ENCODE measurements at places on chromosomes 3 and 15. TPM values are rescaled to one million over a fixed set of nuclear protein-coding genes. Genes with fewer than 3 reads are reported as not detected.

The TRAIP gene
- 21.5 TPM for total RNA-seq

DNA sequence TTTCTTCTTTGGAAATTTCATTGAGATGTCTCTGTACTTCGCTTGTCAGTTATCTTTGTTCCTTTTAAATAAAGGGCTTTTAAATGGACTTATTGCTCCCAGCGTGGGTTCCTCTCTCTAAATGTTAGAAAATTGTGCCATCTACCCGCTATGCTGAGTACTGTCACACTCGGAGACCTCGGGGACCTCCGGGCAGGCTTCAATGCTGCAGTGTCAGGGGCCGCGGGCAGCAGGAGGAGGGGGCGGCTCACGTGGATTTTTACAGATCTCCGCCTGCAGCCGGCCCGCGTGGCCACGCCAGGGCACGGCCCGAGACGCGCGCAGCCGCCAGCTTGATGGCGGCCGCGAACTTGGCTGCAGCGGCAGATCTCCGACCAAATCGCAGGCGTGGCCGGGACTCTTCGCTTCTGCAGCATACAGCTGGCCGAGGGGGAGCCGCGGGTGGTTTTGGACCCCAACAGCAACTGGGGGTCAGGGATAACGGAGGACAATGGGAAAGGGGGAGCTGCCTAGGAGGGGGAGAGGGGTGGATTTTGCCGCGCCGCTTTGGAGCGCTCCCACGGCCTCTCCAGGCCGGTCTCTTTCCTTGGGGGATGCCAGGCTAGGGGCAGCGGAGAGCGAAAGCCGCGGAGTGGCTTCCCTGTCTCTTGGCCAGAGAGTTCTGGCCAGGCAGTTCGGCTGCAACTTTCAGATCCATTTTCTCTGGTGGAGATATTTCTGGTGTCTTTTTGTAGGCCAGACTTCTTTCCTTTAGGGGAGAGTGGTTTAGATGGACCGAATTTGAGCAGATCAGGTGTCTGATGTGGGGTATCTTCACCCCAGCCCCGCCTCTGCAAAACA is 15.3 kb downstream of the NR2F2 start:
- DNase-seq, result peak; percentile 27

- no peak for DNase-seq
Observed at GRCh38 chr3:188383748-188384147, 229.8 kb downstream of the LPP start.

DNA sequence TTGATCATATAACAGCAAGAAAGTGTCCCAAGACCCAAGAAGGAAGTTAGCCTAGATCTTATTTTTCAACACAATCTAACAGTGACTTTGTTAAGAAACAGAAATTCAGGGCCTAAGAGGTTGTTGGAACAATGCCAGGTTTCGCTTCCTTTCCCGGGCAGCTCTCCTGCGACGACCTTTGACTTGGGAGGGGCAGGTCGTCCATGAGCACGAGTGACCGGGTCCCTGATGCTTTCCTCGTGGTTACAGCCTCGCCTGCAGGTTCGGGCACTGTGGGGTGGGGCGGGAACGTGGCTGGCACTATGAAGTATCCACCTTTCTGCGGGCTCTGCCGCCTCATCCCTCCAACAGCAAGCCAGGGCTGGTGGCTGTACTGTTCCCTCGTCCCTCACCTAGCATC is 90.1 kb upstream of the RGMA start:
- no peak for DNase-seq

- peak; percentile 59 for DNase-seq
Observed at GRCh38 chr15:59687836-59688235, 1.3 kb downstream of the BNIP2 start.

GRCh38 chr3:46666453-46666845 is 27.0 kb downstream of the ALS2CL start:
- DNase-seq, result no peak

DNA sequence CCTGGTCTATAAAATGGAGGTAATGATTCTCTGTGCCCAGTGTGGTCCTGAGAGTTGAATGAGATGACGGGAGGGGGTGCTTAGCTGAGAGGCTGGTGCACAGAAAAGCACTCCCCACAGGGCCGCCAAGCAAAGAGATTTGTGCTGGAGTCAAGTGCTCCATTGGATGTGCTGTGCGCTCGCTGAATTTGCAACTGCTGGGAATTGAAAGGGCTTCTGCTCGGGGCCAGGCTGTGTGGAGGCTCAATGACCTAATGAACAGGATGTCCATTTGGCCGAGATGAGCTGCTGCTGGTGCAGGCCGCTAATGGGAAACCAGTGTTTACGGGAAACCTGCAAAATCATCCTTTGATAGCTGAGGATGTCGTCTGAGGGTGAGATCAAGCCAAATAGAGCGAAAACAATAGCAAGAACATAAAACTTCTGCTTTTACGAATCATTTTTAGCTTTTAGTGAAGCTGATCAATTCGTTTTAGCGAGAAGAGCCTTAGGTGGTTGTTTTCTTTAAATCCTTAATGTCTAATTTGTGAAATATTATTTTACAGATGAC is 211.7 kb downstream of the GABRG3 start:
- no peak for DNase-seq

All from activated naive CD4-positive, alpha-beta T cell treated with anti-CD3 and anti-CD28 coated beads for 36 hours (primary cell).